ENCODE measurements at places on chromosomes 12 and 14.

DNA sequence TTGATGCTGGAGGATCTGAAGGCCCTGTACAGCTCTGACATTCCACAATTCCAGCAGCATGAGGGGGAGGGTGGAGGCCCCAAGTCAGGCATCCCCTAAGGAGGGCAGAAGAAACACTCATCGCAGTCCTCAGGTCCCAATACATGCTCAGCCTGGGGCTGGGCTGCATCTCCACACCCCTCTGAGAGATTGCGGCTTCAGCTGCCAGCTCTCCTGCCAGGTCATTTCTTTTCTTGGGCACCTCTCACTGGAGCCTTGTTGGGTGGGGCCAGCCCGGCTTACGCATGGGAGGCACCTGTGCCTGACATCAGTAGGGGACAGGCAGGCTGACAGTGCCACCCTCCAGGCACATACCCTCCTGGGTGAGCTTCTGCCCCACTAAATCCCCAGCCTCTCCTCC is 89.8 kb downstream of the DICER1 start:
- no peak for DNase-seq

- no peak for DNase-seq
These were observed 15.3 kb upstream of the NUDT14 start for GRCh38 chr14:105196265-105196960.

- no peak for DNase-seq
These were observed 126.8 kb upstream of the SYT10 start for GRCh38 chr12:33566403-33566802.

- no peak for DNase-seq
These were observed 22.7 kb upstream of the PRICKLE1 start for GRCh38 chr12:42612231-42612613.

DNA sequence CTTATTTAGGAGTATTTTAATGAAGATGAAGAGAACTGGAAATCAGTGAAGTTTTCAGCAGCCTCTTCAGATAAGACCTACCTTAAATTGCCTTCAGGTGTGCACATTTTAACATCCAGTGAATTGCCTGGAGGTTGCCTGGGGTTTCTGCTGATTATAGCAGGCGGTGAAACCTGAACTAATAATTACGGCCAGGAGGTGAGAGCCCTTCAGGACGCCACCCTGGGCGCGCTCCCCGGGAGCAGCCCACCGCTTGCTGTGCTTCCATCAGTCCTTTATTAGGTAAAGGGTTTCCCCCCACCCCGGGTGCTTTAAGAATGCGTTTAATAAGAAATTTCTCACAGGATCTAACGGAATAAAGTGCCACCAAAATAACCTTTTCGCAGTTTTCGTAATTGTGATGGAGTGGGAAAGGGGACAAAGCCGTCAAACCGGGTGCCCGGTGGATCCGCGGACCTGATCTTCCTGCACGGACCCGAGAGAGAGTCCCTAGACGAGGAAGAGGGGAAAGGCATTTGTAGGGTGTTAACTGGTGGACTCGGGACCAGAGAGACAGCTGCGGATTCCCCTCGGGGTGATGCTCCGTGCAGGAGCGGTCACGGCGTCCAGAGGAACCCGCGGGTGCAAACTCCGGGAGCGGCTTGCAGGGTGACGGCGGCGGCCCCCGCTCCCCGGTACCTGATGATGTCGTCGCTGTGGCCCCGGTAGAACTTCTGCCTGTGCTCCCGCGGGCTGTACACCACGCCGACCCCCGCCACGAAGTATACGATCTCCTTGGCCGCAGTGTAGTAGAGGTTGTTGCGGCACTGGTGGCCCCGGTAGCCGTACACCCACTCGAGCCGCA is 902 bp downstream of the EML5 start:
- peak; percentile 44 for DNase-seq

DNA sequence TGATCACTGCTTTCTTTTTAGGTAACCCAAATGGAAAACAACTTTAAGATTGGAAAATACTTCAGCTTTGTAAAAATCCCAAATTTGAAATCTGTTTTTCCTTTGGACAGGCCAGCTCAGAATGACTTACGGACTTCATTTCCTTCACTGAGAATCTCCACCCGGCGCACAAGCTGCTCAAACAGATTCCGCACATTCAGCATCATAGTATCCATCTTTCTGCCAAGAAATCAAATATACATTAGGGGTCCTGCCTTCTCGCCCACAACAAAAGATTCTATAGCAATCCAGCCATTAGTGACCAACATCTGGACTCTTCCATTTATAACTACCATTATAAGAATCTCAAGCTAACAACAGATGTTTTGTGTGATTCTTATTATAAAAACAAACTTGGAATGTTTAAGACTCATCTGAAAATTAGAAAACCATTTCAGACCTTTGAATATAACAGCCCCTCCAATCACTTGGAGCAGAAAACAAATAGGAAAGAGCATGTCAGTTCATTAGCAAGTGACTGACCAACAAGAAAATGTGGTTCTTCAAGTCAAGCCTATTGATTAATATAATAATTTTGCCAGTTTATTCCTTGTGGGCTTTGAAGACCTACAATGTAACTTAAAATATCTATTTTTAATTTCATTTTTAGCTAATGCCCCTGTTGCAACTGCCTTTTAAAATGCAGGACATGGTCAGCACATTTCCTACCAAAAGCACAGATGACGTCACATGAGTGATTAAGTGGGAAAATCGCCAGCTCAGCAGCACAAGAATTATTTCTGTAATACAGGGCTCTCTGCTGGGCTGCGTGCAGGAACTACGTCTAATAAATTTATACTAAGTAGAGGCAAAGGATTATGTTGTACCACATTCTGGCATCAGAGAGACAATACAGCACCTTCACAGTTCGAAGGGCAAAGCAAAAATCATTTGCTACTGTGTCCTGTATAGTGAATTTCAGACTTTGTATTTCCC is 8.5 kb downstream of the RACGAP1 start:
- no peak for DNase-seq
